ENCODE measurements at places on chromosomes 16 and 17.

DNA sequence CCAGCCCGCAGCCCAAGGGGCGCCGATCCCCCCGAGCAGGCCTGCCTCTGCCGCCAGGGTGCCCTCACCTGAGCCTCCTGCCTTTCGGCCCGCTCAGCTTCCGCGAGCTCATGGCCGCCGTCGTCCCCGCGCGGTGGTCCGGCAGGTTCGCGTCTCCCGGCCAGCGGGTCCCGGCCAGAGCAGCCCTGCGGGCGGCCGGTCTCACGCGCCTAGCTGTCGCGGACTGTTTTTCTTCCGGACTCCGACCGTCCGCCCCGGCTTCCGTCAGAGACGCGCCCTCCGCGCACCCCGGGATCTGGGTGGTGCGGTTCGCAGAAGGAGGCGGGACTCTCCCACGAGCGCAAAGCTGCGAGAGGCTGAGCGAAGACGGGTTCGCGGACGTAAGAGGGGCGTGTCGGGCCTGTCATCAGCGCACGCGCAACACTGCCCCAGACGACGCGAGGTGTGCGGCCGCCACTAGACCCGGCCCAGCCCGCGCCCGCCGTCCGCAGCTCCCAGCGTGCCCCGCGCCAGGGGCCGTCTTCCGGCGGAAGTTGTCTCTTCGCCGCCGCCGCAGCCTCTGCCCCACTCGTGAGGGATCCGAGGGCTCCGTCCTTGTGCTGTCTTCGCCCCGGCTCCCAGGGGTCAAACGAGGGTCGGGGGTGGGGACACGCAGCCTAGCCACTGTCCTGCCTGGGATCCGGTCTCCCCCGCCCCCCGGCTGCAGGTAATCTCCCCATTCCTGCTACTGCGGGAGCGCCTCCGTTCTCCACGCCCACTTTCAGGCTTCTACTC, at the start of gene INPP5K:
Gene INPP5K (minus strand): TSS at position 225 of the 774 bp plus-strand sequence. CDS start 113 bp downstream, at position 112.
- DNase-seq = peak; percentile 79

GRCh38 chr16:10665166-10665565, 29.6 kb downstream of the TEKT5 start:
- no peak for DNase-seq

GRCh38 chr17:38942696-38943334, 17.4 kb downstream of the LASP1NB start:
- no peak for DNase-seq

DNA sequence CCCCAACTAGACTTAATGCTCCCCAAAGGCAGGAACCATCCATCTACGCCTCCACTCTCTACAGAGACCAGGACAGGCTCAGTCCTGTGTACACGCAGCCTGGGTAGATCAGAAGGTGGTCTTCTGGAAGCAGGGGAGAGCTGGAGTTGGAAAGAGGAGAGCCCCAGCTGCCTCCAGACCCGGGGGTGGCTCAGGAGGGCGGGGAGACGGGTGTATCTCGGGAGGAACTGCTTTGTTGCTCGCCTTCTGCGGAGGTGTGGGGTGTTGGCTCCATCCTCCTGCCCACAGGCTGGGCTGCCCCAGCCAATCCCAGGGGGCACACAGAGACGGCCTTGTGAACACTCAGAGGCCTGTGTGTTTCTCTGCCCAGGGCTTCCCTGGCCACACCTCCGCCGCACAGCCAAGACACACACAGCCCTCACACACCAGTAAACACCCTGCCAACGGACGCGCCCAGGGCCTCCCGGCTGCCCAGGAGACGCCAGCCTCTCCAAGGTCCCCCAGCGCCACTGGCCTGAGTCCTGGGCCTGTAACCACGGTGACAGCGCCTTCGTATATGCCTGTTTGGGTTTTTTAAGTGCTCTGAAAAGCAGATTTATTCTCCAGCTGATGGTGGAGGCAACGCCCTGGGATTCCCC, 143.4 kb upstream of the CDC42EP4 start:
- DNase-seq = no peak

- no peak for DNase-seq
Observed at GRCh38 chr17:38415250-38416194, 12.7 kb upstream of the ARHGAP23 start.

GRCh38 chr17:40335620-40336019, 26.6 kb downstream of the RARA start:
- no peak for DNase-seq

GRCh38 chr17:42584880-42585279, 7.4 kb upstream of the PSMC3IP start:
- no peak for DNase-seq

DNA sequence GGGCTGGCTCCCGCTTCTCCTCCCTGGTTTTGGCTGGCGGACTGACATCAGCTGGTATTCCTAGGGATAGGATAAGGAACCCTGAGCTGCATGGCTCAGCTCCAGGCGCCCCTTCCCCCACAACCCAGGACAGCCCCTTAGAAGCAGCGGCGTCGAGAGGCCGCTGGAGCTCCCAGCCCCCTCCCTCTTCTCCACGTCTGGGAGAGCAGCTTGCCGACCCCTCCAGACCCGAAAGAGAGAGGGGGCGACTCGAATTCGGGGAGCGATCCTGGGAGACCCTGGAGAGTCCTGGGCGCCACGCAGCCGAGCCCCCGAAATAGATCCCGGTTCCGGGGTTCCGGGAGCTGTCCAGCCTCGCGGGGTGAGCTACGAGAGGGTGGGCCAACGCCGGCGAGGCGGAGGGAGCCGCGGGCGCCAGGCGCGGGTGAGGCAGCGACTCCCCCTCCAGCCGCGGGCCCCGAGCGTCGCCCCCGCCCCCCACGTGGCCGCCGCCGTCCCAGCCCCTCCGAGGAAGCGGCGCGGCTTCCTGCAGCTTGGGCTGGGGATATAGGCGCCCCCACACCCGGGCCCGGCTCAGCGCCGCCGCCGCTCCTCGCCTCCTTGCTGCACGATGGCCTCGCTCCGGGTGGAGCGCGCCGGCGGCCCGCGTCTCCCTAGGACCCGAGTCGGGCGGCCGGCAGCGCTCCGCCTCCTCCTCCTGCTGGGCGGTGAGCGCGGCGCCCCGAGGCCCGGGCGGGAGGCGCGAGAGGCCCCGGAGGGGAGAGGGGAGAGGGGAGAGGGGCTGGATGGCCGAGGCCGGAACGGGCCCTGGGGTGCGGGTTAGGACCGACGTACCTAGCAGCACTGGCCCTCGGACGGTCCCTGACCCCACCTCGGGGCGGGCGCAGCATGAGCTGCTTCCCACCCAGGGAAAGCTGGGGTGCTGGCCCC, at the start of gene RAMP2:
Gene RAMP2 (plus strand): TSS at position 576 of the 930 bp plus-strand sequence. CDS start 35 bp downstream, at position 611.
- DNase-seq = no peak

DNA sequence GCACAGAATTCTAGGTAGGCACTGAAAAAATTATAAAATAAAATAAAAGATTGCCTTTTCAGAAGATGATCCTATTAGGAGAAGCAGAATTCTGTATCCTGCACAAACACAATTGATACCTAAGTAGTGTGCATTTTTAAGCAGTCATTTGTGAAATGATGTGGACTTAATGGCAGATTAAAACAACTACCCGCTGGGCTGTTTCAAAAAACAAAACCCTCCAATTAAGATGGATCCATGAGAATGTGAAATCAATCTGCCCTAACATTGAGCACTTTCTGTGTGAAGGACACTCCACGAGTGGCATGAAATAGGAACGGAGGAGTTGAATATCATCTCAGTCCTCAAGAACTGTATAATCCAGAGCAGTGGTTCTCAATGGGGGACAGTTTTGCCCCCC, 1012.8 kb upstream of the EEF2KMT start:
- no peak for DNase-seq

GRCh38 chr16:57299009-57299718, 14.7 kb upstream of the PLLP start:
- no peak for DNase-seq

GRCh38 chr17:27381007-27381501, 75.2 kb upstream of the KSR1 start:
- DNase-seq = no peak

GRCh38 chr17:17109907-17110306, 67.7 kb downstream of the MPRIP start:
- no peak for DNase-seq

- no peak for DNase-seq
Observed at GRCh38 chr16:80226499-80226898, 314.3 kb upstream of the DYNLRB2 start.

- no peak for DNase-seq
Observed at GRCh38 chr16:87375426-87376135, 8.0 kb downstream of the FBXO31 start.

DNA sequence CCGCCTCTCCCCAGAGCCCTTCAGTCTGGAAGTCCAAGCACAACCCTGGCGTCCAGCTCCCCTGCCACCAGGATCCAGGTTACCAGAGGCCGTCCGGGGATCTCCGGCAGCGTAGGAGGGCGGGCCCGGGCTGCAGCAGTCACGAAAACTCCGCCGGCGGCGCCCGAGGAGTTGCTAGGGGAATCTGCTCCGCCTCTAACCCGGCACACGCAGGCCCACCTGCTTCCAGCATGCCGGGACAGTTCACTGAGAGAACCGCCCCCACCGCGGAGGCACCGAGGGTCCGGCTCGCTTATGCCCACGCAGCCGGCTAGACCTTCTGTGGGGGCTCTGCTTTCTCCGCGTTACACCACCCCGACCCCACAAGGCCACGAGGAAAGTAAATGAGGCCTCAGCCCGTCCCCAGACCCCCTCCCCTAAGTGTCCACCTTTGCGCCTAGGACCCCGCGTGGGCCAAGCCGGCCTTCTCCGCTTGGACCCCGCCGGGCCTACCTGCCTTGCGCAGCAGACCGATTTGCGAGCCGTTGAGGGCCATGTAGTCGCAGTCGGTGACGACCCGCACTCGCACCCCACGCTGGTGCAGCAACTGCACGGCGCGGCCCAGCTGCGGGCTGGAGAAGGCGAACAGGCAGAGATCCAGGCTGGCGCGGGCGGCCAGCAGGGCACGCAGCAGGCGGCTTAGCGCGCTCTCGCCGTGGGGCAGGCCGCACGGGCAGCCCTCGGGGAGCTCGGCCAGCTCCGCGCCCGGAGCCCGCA, 587 bp downstream of the PLD6 start:
- no peak for DNase-seq

- no peak for DNase-seq
Observed at GRCh38 chr17:54784305-54784704, 116.3 kb upstream of the TOM1L1 start.

DNA sequence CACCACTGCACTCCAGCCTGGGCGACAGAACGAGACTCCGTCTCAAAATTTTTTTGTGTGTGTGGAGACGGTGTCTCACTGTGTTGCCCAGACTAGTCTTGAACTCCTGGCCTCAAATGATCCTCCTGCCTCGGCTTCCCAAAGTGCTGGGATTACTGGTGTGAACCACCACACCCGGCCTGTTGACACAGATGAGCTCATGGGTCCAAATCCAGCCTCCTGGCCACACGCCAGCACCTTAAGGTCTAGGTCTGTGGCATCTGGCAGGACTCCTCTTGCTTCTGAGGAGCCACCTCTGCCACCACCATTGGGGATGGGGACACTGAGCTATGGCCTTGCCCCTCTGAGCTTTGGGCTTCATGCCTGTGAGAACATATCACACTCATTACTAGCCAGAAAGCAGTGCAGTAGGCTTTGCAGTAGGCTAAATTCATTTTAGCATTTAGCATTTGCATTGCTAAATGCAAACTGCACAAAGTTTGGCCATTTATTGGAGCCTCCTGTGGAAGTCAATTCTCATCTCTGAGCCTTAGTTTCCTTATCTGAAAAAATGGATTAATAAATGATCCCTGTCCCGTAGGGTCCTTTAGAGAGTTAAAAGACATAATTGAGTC, 5.5 kb upstream of the CDIPT start:
- no peak for DNase-seq

GRCh38 chr16:9844361-9844760, 337.9 kb downstream of the GRIN2A start:
- no peak for DNase-seq

- no peak for DNase-seq
Observed at GRCh38 chr16:75861311-75862097, 135.2 kb upstream of the CPHXL start.

GRCh38 chr17:55728833-55729232, 6.2 kb upstream of the TMEM100 start:
- DNase-seq = no peak

DNA sequence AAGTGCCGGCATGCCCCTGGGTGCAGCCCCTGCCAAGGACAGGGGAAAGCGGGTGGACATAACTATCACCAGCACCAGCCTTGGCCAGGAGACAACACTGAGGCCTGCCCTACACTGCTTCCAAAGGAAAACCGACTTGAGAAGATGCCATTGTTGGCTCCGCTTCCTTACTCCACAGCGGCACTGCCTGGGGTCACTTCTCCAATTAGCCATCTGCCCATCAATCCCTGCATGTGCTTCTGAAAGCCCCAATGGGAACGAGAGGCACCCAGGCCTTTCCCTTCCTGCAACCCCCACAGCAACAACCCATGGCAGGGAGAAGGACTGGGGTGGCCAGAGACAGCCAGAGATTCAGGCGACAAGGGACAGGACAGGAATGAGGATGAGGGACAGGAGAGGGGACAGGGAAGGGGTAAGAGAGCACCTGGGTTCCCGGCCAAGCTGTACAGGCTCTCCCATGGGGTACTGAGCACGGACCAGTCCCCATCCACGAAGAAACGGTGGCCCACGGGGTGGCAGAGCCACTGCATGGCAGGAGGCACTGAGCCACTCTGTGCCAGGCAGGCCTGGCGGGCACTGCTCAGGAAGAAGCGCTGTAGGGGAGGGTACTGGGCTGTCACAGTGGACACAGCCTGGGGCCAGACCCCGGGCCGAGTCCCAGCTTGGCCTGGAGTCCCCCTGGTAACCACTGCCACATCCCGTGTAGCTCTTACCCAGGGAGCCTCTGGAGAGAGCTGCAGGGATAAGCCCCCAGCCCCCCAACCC, 21.2 kb downstream of the SREBF1 start:
- no peak for DNase-seq

GRCh38 chr16:19883296-19883965, 1.2 kb downstream of the GPRC5B start:
- no peak for DNase-seq

DNA sequence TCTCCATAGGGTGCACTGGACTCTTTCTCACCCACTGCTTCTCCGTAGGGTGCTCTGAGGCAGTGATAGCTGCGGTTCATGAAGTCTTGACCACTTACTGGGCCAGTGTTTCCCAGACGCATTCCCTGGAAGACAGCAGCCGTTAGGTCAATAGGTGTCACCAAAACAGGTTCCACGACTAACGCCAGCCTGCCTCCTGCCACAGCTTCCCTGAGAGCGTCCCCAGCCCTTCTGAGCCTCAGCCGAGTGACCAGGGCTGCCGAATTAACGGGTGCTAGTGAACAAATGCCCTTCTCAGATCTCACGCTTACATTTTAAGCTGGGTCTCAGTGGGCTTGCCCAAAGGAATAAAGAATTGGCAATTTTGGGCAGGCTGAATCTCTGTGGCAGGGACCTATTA, 188.7 kb upstream of the TNRC6C start:
- DNase-seq = no peak

DNA sequence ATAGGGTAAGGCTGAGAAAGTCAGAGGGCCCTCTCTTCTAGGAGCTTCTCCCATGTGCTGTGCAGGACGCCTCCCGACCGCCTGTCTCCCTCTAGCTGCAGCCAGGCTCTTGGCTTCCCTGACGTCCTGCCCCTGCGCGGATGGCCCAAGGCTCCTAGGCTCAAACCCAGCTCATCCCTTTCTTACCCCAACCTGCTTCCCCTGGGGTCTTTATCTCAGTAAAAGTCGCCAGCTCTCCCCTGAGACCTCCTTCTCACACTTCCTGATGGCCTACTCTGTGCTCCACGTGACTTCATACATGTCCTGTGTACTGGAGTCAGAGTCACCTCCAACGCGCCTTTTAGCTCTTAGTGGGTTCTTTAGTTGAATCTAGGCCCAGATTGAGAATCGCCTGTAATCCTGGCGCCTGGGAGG, 1.1 kb upstream of the ZNF747 start:
- no peak for DNase-seq

- DNase-seq = no peak
Observed at GRCh38 chr17:52159246-52160135, 977 bp upstream of the CA10 start.
